ENCODE measurements at places on chromosomes 5 and 9. TPM values are rescaled to one million over a fixed set of nuclear protein-coding genes. Genes with fewer than 3 reads are reported as not detected.

Gene TMEM8B
- 8.8 TPM for total RNA-seq

Gene SERF1A
- 17.1 TPM for total RNA-seq

Gene ADAMTS16
- not detected for total RNA-seq

Gene PCDHGB6
- total RNA-seq, result 0.21 TPM

Gene ANKRD18A
- 2.8 TPM for total RNA-seq

Gene VCAN
- 0.39 TPM for total RNA-seq

Gene CTXN3
- not detected for total RNA-seq

All from naive thymus-derived CD8-positive, alpha-beta T cell (primary cell).